Effector CD8-positive, alpha-beta T cell (primary cell): ENCODE measurements at places on chromosomes 4 and X.

GRCh38 chr4:159606835-159607234 lies 504.0 kb downstream of the RAPGEF2 start:
- no peak for DNase-seq

DNA sequence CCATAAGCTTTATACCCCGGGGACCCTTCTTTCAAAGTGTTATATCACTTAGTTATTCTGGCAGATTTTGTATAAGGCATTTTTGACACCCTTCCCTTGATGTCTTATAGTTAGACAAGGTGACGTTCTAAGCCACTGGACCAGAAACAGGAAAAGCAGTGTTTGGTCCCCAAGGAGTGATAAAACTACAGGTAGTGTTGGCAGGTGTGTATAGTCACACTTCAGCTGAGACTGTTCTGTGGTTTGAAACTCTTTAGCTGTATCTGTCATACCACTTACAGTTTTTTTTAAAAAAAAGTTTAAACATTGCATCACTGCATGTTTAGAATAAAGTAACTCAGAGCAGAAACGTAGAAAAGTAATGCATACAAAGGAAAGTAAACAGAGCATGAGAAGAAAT lies 48.5 kb downstream of the TLL1 start:
- DNase-seq: no peak

- DNase-seq: no peak
Observed at GRCh38 chr4:183610033-183610432, 49.0 kb downstream of the RWDD4 start.

DNA sequence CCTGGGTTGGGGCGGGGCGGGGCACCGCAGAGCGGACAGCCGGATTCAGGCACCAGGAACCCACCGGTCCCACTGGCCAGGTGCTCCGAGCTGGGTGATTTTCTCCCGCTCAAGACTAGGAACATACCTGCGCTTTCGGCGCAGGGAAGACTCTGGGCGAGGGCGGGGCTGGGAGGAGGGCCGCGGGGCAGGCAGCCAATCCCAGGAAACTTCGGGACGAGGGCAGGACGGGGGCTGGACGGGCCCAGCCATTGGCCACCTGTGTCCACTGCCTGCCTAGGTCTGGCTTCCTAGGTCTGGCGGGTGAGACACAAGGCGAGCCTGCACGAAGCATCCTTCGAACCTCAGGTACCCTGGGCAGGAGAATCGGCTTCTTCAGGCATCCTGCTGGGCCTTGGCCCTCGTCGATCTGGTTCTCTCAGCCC lies 274 bp upstream of the ERVMER34-1 start:
- no peak for DNase-seq

GRCh38 chr4:31059753-31060522 lies 339.8 kb downstream of the PCDH7 start:
- no peak for DNase-seq

GRCh38 chrX:64206556-64207162 lies 1.2 kb upstream of the AMER1 start:
- DNase-seq: no peak

DNA sequence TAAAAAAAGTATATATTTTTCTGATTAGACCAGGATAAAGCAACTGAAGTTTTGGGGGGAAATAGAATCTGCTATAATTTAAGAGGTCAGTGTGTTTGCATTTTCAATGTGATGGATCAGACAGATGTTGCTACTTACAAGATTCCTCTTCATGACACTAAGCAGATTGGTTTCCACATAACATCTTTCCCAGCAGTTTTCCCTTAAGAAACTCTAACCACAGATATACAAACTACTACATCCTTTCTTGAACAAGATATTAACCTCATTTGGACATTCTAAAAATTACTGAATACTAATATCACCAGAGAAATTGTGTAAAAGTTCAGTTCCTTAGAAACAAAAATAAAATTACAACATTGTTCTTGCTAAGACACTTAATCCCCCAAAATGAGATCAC lies 106.7 kb upstream of the GUCY1A1 start:
- DNase-seq: no peak

DNA sequence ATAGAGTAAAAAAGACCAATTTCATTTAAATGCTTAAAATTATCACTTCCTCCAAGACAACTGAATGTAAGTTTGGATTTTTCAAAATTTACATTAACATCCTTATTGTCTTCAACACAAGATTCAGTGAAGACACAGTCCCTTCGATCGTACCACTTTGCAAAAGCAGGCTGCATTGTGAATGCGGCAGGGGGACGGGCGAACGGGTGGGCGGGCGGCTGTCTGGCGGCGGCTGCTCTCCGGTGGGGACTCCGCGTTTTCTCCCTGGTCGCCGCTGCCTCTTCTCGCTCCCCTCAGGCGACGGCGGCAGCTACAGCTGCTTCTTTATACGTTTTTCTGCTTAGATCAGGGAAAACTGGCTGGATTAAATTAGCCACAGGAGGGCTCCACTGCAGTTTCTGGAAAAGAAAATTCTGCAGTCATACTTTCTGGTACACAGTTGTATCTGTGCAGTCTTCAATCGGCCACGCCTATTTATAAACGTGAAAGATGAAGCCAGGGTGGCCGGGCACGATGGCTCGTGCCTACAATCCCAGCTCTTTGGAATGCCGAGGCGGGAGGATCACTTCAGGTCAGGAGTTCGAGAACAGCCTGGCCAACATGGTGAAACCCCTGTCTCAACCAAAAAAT lies 33.9 kb upstream of the HPF1 start:
- DNase-seq: no peak

DNA sequence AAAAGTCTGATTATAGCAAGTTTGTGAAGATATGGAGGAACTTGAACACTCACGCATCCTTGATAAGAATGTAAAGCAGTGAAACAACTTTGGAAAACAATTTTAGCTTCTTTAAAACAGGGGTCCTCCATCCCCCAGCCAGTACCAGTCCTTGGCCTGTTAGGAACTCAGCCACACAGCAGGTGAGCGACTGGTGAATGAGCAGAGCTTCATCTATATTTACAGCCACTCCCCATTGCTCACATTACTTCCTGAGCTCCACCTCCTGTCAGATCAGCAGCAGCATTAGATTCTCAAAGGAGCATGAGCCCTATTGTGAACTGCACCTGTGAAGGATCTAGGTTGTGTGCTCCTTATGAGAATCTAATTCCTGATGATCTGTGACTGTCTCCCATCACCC lies 530.3 kb upstream of the PRKX start:
- DNase-seq: no peak

GRCh38 chr4:48212165-48212564 lies 57.5 kb downstream of the TEC start:
- no peak for DNase-seq

DNA sequence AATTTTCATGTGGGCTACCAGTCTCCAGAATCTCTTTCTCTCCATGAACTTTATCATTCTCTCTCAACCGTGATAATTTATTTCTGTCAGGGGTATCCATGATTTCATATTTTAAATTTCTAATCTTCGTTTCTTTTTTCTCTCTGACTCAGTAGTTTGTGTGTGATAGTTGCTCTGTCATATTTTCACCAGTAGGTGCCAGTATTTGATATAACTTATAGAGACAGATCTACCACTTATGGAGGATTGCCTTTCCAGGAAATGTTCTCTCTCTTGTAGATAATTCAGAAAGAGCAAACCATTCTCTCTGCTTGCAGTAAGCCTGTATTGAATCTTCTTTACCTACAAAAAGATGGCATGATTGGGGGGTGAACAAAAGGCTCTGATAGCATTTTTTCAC lies 79.3 kb upstream of the DYNLT3 start:
- DNase-seq: no peak

DNA sequence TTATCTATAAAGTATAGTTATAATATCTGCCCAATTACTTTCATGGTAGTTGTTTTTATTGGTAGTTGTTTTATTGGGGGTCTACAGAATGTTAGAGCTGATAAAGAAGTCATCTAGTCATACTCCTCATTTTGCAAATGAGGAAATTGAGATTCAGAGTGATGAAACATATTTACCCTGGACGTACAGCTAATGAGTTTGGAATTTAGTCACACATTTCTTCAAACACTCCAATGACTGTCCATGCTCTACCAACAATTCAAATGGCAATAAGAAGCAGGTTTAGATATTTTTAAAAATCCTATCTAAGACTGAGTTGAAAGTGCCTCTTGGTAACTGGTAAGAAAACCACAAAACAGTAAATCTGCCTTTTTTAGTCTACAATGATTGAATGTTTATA lies 98.2 kb downstream of the MAGEC1 start:
- no peak for DNase-seq

DNA sequence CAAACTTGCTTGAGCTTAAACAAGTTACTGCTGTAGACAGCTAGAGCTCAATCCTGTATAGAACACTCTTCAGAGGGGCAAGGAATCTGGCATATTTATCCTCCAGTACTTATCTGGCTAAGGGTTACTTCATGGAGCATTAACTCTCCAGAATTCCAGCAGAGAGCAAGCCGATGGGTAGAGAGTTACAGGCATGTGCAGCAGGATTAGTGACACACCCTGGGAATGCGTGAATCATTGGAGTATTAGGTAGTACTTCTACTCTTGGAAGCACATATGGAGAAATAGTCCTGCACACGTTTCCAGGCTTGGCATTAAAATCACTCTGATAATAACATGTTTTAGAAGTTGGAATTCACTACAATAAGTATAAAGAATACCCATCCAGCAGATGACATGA lies 35.4 kb downstream of the GRXCR1 start:
- no peak for DNase-seq

DNA sequence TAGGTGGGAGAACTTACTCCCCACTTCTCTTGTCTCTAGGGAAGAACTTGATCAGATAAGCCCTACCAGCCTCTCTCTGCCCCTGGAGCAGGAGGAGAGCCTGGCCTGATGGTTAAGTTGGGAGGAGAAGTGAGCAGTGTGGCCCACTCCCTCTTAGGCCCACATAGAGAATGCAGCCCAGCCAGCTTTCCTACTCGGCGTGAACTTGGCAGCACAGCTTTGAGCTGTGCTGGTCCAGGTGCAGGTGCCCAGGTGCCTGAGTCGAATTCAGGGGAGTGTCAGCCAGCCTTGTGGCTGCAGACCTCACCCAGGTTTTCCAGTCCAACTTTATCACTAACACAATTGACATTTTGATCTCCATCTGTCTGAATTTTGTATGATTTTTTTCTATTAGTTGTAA lies 77.6 kb upstream of the PAQR3 start:
- no peak for DNase-seq

- DNase-seq: no peak
Observed at GRCh38 chr4:166421556-166422156, 548.6 kb downstream of the TLL1 start.

DNA sequence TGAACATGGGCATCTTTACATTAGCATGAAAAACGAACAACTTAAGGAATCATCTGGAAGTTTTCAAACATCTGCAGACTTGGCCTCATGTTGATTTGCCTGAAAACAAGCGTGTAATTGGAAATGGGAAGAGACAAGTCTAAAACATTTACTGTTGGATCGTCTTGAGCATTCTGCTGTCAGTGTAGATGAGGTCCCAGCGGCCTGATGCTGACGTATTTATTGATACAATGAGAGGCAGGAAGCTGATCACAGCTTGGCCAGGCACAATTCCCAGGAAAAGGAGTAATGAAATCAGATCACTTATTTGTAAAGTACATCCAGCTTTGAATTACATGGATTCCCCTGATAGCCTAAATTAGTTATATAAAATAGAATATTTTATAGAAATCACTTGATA lies 210.6 kb downstream of the CLCN4 start:
- DNase-seq: no peak

GRCh38 chr4:2248044-2248780 lies 6.3 kb upstream of the HAUS3 start:
- DNase-seq: no peak

DNA sequence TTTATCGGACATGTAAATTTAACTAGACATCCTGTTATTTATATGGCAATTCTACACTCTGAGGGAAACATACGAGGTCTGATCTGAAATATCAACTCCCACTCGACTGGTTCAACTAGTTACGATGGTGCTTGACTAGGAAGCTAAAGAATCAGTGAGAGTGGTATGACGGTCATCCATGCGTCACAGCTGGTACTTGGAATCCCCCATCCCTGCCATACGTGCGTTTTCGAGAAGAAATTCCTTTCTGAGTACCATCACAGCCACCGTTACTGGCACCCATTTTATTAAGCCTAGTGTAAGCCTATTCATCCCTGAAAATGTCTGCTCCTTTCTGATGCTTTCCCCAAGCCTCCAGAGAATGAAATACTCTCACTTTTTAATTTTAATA lies 695 bp upstream of the PIGA start:
- DNase-seq: peak; percentile 36

DNA sequence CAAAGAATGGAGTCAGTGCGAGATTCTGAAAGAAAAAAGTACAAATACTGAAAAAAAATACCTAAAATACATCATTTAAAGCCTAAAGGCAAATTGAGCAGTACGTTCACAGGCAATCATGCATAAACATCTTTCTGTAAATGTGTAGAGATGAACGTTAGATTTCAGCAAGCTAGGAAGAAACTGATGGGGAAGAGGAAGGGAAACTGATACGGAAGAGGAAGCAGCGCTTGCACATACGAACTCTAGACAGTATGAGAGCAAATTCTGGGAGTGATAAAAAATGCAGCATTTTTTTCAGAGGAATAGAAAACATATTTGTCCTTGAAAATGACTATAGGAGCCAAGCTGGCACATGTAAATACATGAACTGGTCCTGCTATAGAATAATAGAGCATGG lies 9.4 kb downstream of the ANKRD50 start:
- DNase-seq: no peak

- DNase-seq: no peak
Observed at GRCh38 chr4:82046796-82047195, 327.0 kb downstream of the HNRNPD start.

DNA sequence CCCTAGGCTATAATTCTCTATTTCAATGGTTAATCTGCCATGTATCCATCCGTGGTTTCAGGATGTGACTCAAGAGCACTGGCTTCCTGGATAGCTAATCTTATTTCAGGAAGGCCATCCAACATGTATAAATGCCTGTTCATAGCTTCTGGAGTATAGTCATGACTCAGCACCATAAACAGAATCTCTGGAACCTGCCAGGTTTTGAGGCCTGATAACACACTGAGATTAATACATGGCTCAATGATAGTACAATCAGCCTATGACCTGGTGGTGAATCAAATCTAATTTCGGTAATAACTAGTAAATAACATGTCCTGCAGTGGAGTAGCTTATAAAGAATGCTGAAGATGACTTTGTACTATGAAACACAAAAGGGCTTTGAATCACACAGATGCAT lies 5.7 kb upstream of the IL13RA2 start:
- no peak for DNase-seq

GRCh38 chr4:176099314-176099713 lies 33.7 kb downstream of the WDR17 start:
- no peak for DNase-seq

DNA sequence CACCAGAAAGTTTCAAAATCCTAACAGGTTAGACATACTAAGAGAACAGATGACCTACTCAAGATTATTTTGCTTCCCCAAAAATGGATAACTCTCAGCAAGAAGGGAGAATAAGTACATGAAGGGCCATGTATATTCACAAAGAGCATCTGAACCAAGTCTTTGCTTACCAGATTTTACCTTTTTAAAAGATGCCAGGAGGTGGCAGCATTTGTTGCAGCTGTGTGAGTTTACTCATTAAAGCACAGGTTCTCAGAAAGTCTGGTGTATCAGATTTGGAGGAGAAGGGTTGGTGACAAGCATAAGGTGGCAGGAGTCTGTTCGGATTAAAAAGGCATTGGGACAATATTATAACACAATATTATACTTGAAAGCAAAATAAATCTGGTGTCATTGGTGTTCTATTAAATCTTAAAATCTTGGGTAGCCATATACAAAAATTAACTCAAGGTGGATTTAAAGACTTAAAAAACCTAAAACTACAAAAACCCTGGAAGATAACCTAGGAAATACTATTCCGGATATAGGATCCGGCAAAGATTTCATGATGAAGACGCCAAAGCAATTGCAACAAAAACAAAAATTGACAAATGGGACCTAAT lies 51.3 kb upstream of the NFKB1 start:
- peak; percentile 11 for DNase-seq

- no peak for DNase-seq
Observed at GRCh38 chrX:38811515-38812243, 10.4 kb downstream of the MID1IP1 start.
